ENCODE measurements at places on chromosomes 11 and 22.

GRCh38 chr11:62151737-62152102, 27.9 kb downstream of the INCENP start:
- no peak for DNase-seq

DNA sequence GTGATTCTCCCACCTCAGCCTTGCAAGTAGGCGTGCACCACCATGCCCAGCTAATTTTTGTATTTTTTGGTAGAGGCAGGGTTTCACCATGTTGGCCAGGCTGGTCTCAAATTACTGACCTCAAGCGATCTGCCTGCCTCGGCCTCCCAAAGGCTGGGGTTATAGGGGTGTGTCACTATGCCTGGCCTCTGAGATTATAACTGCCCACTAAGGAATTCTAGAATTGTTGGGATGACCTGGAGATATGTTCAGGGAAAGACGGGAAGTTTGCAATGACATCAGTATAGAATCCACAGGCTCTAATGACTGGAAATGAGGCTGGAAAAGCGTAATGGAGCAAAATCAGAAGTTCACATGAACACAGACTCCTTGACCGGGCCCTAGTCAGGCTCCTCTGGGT, 62.2 kb downstream of the CLMP start:
- DNase-seq = no peak

DNA sequence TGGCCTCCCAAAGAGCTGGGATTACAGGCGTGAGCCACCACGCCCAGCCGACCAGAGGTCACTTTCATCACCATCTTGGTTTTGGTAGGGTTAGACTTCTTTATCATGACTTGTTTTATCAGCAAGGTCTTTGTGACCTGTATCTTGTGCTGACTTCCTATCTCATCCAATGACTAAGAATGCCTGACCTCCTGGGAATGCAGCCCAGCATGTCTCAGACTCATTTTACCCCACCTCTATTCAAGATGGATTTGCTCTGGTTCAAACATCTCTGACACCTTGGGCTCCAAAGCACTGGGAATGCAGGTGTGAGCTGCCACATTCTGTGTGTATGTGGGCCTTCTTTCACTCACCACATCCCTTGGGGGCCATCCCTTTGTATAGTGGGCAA, 5.1 kb upstream of the TALDO1 start:
- DNase-seq = no peak

GRCh38 chr22:32618441-32619140, 144.0 kb downstream of the FBXO7 start:
- no peak for DNase-seq

DNA sequence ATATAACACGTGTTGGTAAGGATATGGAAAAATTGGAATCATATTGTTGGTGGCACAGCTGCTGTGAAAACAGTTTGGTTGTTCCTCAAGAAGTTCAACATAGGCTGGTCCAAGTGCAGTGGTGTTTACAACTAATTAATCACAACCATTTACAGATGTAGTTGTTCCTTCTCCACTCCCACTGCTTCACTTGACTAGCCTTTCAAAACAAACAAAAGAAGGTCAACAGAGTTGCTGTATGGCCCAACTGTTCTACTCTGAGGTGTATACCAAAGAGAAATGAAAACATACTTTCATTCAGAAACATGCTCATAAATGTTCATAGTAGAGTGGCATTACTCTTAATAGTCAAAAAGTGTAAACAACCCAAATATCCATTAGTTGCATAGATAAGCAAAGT, 36.6 kb upstream of the ACAT1 start:
- no peak for DNase-seq

GRCh38 chr11:17807034-17807433, 72.5 kb downstream of the KCNC1 start:
- DNase-seq = no peak

- no peak for DNase-seq
Observed at GRCh38 chr11:70863186-70863585, 389.2 kb downstream of the SHANK2 start.

- DNase-seq = no peak
Observed at GRCh38 chr11:6191742-6192141, 7.3 kb upstream of the OR52W1 start.

GRCh38 chr11:114148013-114148382, 88.5 kb downstream of the ZBTB16 start:
- no peak for DNase-seq

DNA sequence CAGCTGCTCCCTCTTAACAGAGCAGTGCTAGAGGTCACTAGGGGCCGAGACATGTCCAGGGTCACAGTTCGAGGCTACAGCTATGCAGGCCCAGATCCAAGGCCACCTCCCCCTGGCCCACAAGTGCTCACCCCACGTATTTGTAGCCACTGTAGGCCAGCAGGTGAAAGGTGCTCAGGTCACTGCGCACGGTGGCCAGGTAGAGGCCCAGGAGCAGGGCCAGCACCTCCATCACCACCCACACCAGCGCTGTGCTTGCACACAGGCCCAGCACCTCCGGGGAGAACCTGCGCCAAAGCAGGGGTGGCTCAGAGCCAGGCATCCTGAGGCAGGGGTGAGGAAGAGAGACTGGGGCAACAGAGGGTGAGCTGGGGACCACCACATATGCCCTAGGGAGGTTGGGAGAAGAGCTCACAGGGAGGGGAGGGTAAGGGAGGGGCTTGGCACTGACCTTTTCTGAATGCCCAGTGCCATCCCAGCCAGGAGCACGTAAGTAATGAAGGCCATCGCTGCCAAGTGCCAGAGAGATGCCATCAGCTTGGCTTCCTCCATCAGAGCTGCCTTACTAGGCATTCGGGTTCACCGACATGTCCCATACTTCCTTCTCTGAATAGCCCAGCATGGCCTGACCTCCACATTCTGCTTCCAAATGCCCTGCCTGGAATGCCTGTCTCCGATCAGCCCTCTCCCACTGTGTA, 3.5 kb downstream of the YIF1A start:
- no peak for DNase-seq

DNA sequence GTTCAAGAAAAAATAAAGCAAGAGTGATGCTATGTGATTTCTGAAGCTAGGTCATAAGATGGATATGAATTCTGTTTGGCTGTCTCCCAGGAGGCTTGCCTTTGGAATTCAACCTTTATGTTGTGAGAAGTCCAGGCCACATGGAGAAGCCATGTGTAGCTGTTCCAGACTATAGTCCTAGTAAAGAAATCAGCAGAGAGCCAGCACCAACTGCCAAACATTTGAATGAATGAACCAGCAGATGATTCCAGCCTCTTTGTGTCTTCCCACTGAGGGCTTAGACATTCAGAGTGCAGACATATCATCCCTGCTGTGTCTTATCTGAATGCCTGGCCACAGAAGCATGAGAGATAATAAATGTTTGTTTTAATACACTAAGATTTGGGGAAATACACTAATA, 1150.6 kb downstream of the DLG2 start:
- no peak for DNase-seq

GRCh38 chr22:38971202-38971601, 10.9 kb upstream of the APOBEC3B start:
- DNase-seq = no peak
